ENCODE measurements at places on chromosomes 7 and 10.

DNA sequence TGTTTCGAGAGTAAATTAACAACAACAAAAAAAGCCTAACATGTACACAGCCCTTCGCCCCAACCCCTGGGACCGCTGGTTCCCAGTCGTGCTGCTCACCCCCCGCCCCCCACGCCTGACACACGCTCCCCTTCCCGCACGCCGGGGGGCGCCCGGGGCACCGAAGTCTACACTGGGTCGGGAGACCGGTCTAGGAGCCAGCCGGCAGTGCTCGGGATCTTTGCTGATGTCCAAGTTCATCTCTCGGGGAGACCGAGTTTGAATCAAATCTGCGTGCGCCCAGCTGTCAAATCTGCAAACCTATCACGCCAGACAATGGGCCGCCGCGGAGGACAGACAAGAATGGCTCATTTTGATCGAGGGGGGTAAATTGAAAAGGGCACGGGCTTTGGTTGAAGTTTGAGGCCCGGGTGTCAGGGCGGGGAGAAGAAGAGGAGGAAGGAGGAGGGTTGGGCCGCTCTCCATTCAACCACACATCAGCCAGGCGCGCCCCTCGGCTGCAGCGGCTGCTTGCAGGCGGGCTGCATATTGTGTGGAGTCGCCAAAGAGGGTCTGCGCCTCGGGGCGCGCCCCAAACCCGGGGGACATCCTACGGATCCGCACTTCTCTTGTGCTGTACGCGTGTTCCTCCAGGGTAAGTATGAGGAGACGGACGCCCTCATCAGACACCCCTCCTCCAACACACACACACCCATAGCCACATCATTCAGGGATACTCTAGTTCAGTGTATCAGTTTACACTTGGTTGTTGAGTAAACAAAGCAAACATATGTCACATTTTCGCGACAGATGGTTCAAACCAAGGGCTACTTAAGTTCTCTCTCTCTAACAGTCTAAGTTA lies 1.3 kb upstream of the GFRA1 start:
- DNase-seq, result no peak

DNA sequence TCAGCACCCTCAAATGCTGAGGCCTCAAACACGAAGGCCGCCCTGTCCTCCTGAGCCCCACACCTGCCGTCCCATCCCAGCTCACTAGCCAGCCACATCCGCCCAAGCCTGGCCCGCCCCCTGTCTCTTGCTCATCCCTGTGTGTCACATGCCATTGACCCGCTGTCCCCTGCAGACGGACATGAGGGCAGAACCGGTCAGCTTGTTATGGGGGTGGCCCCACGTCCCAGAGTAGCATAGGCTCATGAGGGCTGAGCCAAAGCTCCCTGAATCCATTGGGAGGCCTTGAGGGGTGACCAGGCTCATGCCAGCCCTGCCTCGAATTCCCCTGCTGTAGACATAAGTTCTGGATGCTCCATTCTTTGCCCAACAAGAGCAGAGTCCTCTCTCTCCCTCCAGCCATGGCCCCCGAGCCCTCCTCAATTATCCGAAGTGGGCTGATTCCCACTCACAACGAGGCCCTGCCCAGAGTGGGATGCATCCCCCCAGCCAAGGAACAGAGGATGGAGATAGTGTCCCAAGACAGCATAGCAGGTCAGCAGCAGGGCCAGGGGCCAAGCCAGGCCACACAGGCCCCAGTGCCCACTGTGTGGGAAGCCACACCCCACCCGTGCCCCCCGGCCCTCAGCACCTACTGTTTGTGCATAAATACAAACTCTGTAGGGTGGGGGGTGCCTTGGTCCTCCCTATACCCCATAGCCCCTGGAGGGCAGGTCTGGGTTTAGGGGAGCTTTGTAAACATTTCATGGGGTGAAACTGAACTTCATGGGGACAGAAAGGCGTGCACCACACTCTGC lies 42.1 kb downstream of the EBF3 start:
- DNase-seq, result no peak

- DNase-seq, result no peak
These were observed 76.5 kb downstream of the FAM13C start for GRCh38 chr10:59285848-59286247.

DNA sequence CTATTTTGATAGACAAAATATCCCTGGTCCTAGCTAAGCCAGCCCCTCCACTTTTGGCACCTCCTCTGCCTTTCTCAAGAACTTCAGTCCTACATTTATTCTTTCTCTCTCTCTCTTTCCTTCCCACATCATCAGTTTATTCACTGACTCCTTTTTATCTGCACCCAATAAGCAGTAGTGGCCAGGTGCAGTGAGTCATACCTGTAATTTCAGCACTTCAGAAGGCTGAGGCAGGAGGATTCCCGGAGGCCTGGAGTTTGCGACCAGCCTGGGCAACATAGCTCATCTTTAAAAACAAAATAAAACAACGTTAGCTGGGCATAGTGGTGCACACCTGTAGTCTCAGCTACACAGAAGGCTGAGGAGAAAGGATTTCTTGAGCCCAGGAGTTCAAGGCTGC lies 19.4 kb upstream of the NRP1 start:
- no peak for DNase-seq

- no peak for DNase-seq
These were observed 277.7 kb downstream of the DNAJB6 start for GRCh38 chr7:157614457-157615020.

DNA sequence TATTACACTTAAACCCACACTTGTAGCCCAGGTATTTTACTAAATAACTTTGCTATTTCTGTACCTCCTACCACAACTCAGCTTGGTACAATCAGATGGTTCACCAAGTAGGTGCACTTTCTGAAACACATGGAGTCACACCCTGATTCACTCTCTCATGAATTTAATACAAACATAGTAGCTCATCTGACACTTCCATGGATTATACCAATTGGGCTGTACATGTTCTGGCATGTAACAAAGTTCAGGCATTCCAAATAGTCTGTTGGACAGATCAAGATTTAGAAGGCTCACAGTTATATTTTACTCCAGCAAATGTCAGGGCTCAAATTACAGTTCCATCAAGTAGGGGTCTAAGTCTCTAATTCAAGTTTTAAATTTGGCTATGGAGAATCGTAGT lies 62.2 kb upstream of the RNF148 start:
- no peak for DNase-seq

DNA sequence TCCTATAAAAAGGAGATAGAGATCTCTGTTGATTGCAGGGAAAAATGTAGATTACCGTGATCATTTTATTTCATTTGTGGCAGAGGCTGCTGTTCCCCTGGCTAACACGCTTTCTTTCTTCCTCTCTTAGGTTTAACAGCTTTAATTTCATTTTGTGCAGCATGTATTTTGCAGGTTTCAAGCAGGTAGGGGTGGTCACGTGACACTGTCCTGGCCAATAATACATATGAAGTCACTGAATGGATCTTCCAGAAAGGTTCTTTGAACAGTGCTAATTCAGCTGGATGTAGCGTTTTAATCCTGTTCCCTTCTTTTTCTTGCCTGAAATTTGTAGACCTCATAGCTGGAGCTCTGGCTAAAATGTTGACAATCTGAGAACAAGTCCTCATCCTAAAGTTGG lies 3.6 kb upstream of the EPHB6 start:
- DNase-seq, result no peak

- no peak for DNase-seq
These were observed 3.8 kb upstream of the CH25H start for GRCh38 chr10:89210794-89211425.

DNA sequence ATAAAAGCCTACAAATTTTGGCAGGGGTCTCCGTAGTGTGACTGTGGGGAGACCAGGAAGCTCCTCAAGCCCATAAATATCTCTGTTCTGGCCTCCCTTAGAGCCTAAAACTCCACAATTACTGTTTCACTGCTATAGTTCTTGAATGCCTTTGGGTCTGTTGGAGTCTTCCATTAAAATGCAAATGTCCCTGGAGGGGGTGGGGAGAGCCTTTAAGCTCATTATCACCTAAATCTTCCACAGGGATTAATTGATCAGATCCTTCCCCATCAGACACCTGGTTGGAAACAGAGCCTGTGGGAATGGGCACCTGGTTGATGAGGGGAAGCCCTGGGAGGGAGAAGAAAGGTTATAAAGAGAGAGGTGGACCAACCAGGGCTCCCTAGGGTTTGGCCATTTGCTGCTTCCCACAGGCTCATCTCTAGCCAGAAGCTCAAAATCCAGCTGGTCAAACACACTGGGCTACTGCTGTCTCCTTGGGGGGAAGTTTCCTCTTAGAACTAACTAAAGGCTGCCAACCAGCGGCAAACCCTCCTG lies 718.2 kb downstream of the LRMDA start:
- DNase-seq, result no peak

DNA sequence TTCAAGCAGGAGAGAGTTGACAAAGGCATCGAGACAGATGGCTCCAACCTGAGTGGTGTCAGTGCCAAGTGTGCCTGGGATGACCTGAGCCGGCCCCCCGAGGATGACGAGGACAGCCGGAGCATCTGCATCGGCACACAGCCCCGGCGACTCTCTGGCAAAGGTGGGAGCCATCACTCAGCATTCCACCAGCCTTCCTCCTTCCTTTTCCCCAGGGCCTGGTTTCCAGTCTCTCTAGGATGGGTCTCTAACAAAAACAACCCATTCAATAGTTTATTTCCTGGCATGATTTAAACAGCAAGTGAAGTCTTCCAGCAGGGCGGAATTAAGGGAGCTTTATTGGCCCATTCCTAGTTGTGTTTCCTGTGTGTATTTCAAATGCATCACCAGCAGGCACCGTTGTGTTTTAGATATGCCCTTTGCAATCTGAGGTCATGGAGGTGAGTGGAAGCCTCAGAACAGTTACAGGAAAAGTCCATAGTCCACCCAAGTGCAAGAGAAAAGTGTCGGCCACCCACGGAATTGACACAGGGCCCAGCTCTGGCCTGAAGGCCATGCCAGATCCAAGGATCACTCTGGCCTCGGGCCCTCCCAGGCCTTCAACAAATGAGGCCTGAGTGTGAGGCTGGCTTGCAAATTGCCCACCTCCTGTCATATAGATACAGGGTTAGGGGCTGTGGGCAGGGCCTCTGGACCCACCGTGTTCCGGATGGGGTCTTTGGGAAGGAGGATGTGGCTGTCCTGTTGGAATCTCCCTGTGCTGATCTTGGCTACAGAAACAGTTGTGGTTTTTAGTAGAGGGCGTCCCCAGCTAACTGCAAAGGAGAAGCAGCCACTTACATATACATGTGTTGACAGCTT lies 46.9 kb upstream of the TRIM8 start:
- DNase-seq, result no peak

DNA sequence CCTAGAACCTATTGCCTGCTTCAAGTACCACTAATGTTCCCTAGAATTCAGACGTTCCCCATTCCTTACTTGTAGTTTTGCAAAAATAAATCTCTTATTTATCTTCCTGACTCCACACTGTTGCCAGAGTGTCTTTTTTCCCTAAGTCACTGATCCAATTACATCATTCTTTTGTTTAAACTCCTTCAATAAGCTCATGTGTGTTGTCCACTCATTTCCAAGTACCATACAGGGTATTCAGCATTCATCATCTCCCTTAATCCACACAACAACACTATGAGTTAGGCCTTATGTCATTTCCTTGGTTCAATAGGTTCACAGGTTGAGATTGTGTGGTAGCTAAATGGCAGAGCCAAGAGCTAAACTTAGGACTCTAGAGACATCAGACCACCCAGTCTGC lies 119.9 kb upstream of the RHOBTB1 start:
- no peak for DNase-seq

- DNase-seq, result no peak
These were observed 57.2 kb upstream of the PAX2 start for GRCh38 chr10:100688201-100688600.

Measured in stimulated activated CD8-positive, alpha-beta memory T cell treated with anti-CD3 and anti-CD28 coated beads, Interleukin-4, amount 100 ng/mL, for 24 hours (primary cell).